Esophagus squamous epithelium (tissue), 5 donors: ENCODE measurements at places on chromosomes 12 and 14.

- no peak for DNase-seq
Measured at GRCh38 chr14:93395231-93395630, 35.5 kb upstream of the UNC79 start.

- DNase-seq: no peak
Measured at GRCh38 chr14:99136047-99136400, 136.0 kb downstream of the BCL11B start.

- no peak for DNase-seq
Measured at GRCh38 chr12:50825372-50825838, 17.3 kb upstream of the TMPRSS12 start.

DNA sequence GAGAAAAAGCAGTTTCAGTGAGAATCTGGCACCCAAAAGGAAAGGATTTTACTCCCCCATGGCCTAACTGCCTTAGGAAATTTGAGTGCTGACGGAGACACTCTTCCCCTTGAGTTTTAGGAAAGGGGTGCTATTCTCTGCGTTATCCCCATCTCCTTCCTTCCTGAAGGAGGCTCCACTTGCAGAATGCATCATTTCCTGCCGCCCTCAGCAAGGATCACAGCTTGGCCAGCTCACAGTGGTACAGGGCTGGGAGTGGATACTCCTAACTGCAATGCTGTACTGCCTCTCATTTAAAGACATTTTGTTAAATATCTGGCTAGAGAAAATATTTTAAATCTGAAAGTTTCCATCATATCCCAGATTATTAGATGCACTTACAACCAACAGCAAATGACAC, 33.0 kb downstream of the RDH12 start:
- no peak for DNase-seq
